Stimulated activated CD4-positive, alpha-beta T cell treated with anti-CD3 and anti-CD28 coated beads, Interleukin-1b, Interleukin-23, amount 100 ng/mL, for 1 hour (primary cell): ENCODE measurements at places on chromosomes 5 and 9.

DNA sequence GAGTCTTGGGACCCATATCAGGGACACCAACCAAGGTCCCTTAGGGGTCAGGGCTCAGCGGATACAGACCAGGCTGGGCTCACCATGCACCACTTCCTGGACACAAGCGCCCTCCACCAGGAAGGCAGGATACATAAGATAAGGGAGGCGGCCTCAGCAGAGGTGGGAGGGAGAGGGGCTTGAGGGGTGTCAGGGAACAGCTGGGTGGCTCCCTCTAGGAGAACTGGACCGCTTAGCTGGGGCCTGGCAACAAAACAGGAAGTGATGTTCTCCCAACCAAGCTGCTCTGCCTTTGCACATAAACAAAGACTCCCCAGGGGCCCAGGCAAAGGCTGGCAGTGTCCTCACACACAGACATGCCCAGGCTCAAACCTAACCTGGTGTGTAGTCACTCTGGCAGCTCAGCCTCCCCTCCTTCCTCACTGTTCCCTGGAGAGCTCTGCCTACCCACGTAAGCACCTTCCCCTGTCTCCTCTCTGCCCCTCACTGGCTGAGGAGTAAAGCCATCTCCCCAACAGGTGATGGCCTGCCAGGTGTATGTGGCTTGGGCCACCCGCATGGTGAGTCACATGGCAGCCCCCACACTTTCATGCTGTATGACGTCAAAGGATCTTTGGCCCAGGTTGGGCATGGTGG lies 5.8 kb upstream of the BICD2 start:
- no peak for DNase-seq

GRCh38 chr9:36961051-36961450 lies 73.0 kb downstream of the PAX5 start:
- no peak for DNase-seq

DNA sequence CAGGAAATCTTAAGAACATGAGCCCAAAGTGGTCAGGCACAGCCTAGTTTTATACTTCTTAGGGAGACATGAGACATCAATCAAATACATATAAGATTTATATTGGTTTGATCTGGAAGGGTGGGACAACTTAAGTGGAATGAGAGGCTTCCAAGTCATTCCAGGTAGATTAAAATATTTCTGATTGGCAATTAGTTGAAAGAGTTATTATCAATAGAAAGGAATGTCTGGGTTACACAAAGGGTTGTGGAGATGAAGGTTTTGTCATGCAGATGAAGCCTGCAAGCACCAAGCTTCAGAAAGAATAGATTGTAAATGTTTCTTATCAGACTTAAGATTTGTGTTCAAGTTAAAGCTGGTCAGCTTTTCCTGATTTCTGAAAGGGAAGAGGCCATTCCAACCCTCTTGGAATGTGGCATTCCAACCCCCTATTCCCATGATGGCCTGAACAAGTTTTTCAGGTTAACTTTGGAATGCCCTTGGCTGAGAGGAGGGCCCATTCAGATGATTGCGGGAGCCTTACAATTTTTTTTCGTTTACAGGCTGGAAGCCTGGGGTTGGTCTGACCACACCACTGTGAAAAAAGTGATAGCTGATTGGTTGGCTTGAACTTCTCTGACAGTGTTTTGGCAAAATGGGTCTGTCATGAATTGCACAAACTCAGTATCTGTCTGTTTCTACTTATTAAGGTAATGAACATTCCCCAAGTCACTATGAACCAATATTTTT lies 245.6 kb upstream of the RAI14 start:
- no peak for DNase-seq

DNA sequence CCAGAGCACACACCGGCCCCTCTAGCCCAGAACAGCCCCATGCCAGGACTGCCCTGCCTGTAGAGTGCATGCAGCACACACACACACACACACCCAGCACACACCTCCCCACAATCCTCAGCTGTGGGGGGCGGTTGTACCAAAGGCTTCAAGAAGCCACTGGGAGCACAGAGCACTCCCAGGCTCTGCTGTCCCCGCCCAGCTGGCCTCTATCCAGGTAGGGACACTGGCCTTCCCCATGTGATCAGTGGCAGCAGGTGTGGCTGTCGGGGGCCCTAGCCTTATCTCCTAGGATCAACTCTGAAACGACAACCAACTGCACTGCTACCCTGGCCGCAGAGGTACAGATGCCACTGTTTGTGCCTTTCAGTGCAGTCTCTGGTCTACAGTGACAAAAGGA lies 2.0 kb downstream of the ANAPC2 start:
- no peak for DNase-seq

GRCh38 chr9:120889606-120890271 lies 12.8 kb upstream of the PHF19 start:
- DNase-seq, result no peak
